Left renal cortex interstitium (tissue), 4 donors: ENCODE measurements at places on chromosomes 7 and 10.

- no peak for DNase-seq
Measured at GRCh38 chr10:126872768-126873167, 32.5 kb upstream of the DOCK1 start.

- DNase-seq, result no peak
Measured at GRCh38 chr10:84217746-84218145, 7.6 kb downstream of the LRIT2 start.

DNA sequence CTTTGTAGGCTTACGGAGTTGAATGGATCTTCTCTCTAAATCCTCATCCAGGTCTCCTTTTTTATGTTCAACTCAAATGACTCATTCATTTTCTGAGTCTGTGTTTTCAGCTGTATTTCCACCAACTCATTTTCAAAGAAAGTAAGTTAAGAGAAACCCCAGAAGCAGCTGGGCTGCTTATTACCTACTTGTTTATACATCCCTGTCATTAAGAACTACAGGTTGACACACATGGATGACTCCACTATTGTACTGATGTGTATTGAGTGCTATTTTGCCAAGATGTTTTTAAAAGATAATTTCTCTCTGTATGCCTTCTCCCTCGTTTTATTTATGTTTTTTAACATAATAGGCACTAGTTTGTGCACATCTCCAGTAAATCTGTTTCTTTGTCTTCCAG, 41.9 kb downstream of the DGKI start:
- no peak for DNase-seq

GRCh38 chr7:147912291-147912690, 678.3 kb upstream of the C7orf33 start:
- DNase-seq, result no peak

GRCh38 chr10:97771055-97771891, 526 bp downstream of the SFRP5 start:
- DNase-seq, result no peak

DNA sequence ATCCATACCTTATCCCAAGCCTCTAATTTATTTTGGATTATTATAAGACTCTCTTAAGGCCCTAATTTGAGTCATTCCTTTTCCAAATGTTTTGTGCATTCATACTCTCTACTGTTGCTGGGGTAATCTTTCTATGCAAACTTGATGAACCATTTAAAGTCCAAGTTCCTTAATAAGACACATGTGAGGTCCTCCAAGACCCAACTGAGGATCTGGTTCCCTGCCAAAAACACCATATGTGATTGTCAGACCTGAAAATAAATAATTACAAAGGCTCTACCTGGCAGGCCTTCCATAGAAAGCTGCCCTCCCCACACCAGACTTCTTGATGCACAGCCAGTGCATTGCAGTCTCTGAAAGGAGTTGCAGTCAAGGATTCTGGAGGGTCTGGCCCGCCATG, 257.9 kb upstream of the AKR1E2 start:
- DNase-seq, result no peak

- DNase-seq, result no peak
Measured at GRCh38 chr10:91987397-91988037, 63.9 kb downstream of the BTAF1 start.

- no peak for DNase-seq
Measured at GRCh38 chr7:150620061-150620460, 12.1 kb downstream of the GIMAP6 start.

- DNase-seq, result no peak
Measured at GRCh38 chr7:80779456-80779855, 139.4 kb downstream of the SEMA3C start.

DNA sequence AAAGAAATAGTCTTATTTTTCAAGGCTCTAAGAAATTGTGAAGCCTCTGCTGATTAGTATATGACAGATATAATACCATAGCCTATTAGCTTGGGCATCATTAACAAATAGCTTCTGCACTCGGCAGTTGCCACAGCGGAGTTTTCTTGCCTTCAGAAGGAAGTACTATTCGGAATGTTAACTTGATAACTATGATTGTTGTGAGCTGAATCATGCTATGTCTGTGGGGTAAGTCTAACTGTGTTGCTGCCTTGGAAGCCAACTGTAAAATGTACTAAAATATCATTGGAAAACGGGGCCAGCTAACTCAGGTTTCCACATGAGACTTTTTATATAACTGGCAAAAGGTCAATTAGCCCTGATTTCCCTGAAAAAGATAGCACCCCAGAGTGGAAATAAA, 93.2 kb downstream of the TWIST1 start:
- no peak for DNase-seq

- DNase-seq, result no peak
Measured at GRCh38 chr10:69075431-69075830, 12.5 kb upstream of the SRGN start.

DNA sequence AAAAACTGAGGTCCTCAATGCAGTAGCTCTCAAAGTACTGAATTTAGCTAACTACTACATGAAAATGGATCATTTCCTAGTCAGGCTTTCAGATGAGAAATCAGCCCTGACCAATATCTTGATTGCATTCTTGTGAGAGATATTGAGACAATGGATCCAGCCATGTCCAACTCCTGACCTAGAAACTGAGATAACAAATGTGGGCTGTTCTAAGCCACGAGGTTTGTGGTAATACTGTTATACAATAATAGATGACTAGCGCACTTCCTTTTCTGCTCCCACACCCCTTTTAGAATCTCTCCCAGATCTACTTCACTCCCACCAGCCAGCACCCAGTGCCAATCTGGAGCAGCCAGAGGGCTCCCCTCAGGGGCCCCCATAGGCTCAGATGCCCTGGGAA, 209.3 kb upstream of the KMT2E start:
- DNase-seq, result no peak

DNA sequence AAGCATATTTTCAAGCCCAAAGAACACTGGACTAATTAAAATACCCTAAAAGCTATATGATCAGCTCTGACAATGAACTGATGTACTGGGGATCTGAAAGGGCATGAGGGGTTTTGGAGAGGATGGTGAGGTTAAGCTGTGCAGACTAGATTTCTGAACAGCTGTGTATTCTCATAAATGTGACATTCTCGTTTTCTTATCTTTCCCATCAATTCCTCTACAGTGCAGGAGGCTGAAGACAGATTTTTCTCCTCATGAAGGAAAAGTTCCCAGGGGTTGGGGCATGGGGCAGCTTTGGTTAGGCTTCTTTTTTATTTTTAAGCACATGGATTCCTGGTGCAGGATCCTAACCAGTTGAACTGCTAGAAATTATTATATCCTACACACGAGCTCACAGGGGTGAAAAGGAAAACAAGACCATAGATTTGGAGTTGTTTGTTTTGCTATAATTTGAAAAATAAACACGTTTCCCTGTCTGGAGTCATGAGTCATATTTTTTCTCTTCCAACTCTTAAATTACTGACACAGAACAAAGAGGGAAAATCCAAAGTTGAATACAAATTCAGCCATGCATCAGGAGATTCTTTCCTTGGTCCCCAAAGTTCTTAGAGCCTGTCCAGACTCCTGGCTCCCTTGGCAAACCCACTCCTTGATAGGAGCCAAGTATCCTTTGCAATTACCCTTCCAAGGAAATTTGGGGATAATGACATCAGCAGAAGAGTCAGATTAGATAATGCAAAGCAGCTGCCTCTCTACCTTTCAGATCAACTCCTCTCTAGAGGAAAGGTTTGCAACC, 147.7 kb upstream of the NPVF start:
- no peak for DNase-seq

GRCh38 chr10:18217577-18217976, 77.4 kb downstream of the CACNB2 start:
- DNase-seq, result no peak

- no peak for DNase-seq
Measured at GRCh38 chr7:142874409-142874808, 11.1 kb downstream of the TRPV6 start.

DNA sequence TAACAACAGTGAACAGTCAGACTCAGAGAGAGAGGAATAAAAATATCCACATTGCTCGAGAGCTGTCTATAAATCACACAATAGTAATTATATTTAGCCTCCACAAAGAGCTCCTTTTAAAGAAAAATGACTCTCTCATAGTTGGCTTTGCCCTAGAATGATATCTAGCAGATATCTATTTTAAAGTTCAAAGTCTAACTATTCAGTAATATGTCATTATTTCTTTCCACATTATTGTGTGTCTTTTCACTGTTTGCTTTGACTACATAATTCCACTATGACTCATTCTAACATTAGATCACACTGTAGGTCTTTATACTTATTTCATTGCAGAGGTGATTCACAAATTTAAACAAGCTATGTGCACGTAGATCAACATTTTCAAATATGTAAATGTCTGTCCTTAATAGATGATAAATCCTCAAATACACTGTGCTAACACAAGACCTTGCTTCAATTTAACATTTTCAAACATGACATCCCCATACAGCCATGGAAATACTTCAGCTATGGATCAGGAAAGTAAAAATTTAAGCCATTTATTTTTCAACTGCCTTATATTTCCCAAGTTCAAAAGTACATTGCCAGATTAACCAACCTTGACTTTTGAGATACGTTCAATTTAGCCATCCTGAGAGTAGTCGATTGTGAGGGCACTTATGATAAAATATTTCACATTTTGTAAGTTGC, 99.9 kb upstream of the AKR1E2 start:
- DNase-seq, result no peak

- DNase-seq, result no peak
Measured at GRCh38 chr7:134085311-134085710, 41.8 kb upstream of the LRGUK start.

GRCh38 chr10:112631501-112632400, 184.7 kb downstream of the VTI1A start:
- DNase-seq, result no peak

- no peak for DNase-seq
Measured at GRCh38 chr10:132534391-132535064, 3.1 kb upstream of the INPP5A start.

DNA sequence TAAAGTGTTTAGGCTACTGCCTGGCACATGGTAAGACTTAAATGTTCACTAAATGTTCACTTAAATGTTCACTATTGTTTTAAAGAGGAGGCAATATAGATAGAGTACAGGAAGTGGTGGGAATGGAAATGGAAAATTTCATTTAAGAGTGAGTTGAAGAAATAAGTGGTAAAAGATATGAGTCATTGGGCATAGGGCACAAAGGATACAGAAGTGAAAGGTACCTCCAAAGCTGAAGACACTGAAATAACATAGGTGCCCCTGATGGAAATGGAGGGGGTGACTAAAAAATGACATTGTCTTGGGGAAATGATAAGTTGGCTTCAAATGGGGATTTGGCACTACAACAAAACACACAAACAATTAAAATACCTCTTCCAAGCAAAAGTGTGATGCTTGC, 5.2 kb upstream of the FRA10AC1 start:
- no peak for DNase-seq

GRCh38 chr10:62175251-62175650, 93.4 kb downstream of the RTKN2 start:
- no peak for DNase-seq

DNA sequence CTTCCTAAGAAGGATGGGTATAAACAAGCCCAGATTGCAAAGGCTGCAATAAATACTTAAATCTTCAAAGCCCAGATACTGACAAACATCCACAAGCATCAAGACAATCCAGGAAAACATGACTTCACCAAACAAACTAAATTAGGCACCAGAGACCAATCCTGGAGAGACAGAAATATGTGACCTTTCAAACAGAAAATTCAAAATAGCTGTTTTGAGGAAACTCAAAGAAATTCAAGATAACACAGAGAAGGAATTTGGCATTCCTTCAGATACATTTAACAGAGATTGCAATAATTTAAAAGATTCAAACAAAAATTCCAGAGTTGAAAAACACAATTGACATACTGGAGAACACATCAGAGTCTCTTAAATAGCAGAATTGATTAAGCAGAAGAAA, 23.0 kb downstream of the GSDME start:
- DNase-seq, result no peak

DNA sequence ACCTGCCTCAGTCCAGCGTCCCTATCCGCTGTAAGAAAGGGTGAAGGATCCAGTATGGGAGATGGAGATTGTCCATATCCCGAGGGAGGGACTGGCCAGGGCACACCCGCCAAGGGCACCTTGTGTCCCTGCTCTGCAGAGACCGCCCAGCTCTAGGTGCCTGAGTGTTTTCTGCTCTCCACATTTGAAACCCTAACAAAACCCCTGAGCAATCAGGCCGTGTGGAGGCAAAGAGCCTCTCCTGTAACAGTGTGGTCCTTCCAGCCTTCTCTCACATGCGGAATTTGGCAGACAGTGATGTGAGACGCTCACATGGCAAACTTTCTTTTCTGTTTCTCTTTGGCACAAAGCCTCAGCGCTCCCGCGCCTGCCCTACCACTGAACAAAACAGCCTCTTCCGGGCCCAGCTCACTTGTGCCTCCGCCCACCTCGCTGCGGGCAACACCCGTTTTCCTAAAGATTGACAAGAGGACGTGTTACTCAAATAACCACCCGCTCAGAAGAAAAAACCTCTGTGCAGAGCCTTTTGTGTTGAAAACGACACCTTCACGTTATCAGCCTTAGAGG, 514.8 kb downstream of the DNAJB6 start:
- no peak for DNase-seq

GRCh38 chr10:131694168-131694780, 206.5 kb upstream of the PPP2R2D start:
- DNase-seq, result no peak
